Renal pelvis (tissue), 12 donors: ENCODE measurements at places on chromosomes 16 and 17. TPM values are rescaled to one million over a fixed set of nuclear protein-coding genes. Genes with fewer than 3 reads are reported as not detected.

DNA sequence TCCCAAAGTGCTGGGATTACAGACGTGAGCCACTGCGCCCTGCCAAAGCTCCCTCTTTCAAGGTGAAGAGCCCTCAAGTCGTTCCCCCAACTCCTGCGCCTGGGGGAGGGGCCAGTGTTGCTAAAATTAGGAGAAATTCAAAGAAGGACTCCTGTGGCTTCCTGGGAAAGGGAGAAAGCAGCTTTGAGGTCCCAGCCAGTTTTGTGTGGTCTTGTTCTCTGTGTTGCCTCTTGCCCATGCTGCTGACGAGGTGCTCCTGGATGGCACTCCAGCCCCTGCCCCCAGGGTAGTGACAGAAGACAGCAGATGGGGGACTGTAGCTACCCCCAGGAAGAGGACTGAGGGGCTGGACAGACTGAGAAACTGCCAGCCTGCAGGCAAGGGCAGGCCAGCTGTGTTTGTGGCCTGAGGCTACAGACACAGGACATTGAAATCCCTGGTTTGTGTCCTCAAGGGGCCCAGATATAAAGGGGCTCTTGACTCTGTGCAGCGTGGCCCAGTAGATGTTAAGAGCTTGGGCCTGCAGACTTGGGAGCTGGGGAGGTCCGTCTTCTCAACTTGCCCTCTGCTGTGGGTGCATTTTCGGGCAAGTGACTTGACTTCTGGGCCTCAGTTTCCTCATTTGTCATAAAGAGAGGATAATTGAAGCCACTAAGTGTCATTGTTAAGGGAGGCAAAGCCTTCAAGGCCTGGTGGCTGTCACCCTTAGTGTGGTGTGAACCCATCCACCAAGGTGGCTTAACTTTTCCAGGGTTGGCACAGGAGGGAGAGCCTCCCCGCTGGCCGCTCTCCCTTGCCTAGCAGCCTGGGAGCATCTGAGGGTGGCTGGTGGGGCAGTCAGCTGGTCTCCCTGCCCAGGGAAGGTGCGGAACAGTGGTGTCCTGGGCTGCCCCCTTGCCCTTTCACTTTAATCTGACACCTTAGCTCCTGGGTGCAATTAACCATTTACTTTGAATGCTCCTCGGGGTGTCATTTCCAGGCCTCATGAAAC, 4.1 kb downstream of the UBALD2 start:
- DNase-seq, result no peak

ABCC12 gene
- 0.04 TPM for polyA plus RNA-seq

DNA sequence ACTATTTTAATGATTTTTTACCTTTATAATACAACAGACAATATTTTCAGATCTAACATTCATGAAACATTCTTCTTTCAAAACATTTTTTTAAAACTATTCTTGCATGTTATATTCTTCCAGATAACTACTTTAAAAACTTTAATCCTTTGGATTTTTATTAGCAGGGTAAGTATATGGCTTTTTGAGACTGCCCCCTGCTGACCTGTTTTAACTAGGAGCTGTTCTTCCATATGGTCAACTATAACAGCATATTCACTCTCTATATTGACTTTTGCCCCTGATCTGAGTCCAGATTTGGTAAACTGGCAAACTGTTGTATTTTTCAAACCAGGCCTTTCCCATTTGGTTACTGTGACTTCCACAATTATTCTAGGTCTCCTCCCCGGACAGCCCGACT, 16.5 kb downstream of the ZNF18 start:
- DNase-seq, result no peak

GRCh38 chr17:51585514-51586104, 325.3 kb downstream of the UTP18 start:
- no peak for DNase-seq
